ENCODE measurements at places on chromosomes 3 and 15.

GRCh38 chr15:82895983-82896382 lies 56.5 kb downstream of the HOMER2 start:
- no peak for DNase-seq

DNA sequence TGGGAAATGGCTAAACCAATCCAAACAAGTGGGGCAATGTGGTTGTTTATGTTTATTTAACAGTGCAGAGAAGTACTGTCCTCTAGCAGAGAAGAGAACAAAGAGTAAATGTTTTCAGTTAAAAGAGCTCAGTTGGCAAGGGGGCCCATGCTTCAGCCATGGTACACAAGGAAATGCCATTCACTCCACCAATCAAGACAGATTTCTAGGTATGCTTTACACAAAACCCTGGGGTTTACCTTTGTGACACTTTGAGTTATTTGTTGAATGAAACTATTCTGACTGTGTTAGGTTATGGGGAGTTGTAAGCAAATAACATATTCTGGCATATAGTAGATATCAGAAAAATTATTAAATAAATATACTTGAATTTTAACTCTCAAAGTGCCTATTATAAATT lies 228.5 kb upstream of the MME start:
- DNase-seq, result no peak

- no peak for DNase-seq
These were observed 25.8 kb downstream of the RPSA start for GRCh38 chr3:39432342-39432741.

- no peak for DNase-seq
These were observed 166.0 kb upstream of the COL8A1 start for GRCh38 chr3:99472385-99472784.

DNA sequence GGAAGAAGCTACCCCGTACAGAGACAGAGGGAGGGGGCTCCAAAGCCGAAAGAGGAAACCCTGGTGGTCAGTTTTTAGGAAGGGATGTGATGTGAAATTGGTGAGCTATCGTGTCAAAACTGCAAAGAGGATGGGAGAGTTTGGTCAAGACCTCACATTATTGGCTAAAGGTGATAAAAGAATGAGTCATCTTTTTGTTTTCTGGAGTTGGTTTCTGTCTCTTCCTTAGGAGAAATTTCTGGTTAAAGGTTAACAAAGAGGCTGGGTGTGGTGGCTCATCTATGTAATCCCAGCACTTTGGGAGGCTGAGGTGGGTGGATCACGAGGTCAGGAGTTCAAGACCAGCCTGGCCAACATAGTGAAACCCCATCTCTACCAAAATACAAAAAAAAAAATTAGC lies 217.8 kb upstream of the CBLB start:
- no peak for DNase-seq

DNA sequence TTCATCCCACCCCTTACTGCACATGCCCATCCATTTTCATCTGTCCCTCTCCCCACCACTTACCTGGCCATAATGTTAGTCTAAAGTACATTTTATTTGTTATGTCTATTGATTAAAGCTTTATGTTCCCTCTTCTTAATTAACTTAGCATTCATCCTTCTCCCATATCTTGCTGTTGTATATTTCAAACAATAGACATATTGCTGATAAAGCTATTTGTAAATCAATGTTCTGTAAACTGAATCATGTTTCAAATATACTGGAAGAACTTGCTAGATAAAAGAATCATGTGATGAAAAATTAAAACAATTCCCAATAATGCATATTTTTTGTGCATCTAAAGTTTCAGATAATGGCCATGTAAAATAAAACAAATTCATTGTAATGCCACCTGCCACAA lies 249.2 kb downstream of the IGSF11 start:
- no peak for DNase-seq

GRCh38 chr3:141039589-141039988 lies 11.6 kb upstream of the SPSB4 start:
- no peak for DNase-seq
